Brain pericyte (primary cell): ENCODE measurements at places on chromosomes 1 and 21.
A peak's percentile ranks its signal among the peaks of the same experiment; 100 is the strongest.

- DNase-seq, result no peak
Measured at GRCh38 chr1:84726593-84727499, 36.6 kb upstream of the SSX2IP start.

DNA sequence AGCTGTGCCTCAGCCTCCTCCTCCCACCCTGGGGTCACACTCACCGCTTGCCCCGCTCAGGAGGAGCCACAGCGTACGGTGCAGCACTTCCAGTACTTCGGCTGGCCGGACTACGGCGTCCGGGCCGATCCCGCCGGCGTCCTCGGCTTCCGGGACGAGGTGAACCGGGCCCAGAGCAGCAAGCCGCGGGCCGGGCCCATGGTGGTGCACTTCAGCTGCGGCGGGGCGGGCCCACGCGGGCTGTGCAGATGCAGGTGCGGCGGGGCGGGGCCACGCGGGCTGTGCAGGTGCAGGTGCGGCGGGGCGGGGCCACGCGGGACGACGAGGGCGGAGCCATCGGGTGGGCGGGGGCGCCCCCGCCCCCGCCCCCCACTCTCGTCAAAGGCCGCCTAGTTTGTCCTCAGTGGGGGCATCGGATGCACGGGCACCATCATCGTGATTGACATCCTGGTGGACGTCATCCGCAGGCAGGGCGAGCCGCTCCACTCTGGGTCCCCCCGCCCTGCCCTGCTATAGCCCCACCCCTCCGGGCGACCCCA, 5.5 kb downstream of the RNF223 start:
- DNase-seq, result no peak

- no peak for DNase-seq
Measured at GRCh38 chr1:204992201-204992997, 50.6 kb upstream of the CNTN2 start.

GRCh38 chr1:2429780-2430591, 17.6 kb upstream of the PEX10 start:
- DNase-seq, result no peak

- no peak for DNase-seq
Measured at GRCh38 chr1:234950598-234950997, 178.0 kb downstream of the TOMM20 start.

DNA sequence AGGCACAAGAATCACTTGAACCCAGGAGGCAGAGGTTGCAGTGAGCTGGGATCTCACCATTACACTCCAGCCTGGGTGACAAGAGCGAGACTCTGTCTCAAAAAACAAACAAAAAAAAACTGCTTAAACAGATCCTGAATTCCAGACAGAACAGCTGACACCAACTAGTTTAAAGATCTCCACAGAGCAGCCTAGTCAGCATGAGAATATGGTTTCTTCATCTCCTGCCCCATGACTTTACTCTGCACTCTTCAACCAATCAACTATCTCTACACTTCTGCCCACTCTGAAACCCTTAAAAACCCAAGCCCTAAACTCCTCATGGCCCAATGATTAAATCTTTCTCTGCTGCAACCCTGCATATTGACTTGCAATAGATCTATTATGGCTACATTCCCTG, 7.5 kb upstream of the PRRC2C start:
- no peak for DNase-seq

DNA sequence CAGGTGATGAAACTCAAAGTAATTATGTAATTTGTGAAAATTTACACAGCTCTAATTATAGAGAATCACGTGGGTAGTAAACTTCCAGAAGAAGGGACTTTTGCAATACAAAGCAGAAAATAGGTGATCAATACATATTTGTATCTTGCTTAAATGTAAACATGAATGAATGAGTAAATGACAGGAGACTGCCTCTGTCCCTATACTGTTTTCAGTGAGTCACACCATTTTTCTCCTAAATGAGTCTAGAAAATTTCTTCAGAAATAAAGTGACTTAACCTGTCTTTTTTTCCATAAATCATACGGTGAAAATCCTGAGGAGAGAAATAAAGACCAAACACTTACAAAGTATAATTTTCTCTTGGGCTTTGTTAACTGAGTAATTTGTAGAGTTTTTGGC, 11.9 kb downstream of the RAP1A start:
- DNase-seq, result no peak

DNA sequence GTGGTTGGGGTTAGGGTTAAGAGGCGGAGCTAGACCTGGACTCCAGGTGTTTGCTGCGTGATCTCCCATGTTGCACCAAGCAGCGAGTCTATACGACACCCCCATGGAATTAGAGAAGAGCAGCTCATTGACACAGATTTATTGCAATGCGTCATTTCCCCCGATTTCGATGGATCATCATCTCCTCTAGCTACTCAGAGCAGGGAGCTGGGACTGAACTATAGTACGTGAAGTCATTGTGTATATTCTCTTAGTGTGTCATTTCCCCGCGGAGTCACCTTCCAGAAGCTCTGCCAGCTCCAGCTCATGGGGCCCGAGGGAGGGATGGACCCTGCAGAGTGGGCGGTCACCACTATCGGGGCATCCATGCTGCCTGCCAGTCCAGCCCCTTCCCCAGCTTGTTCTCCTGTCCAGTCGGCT, 7.5 kb upstream of the C2CD2 start:
- no peak for DNase-seq

DNA sequence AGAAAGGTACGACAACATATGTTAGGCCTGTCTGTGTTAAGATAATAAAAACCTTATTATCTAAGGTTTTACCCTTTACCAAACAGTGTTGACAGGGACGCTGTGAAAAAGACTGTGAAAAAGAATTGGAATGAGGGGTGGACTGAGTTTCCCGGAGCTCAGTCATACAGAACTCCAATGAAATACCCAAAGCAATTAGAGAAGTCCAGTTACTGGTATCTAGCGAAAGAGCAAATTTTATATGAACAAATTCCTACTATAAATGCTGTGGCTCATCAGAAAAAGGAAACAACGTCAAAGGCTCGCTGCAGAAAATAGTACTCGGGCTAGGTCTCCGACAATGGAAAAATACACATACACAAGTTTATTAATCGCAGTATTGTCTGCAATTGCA, 708 bp upstream of the RBBP5 start:
- no peak for DNase-seq

- no peak for DNase-seq
Measured at GRCh38 chr1:48500541-48501450, 28.8 kb upstream of the SPATA6 start.

DNA sequence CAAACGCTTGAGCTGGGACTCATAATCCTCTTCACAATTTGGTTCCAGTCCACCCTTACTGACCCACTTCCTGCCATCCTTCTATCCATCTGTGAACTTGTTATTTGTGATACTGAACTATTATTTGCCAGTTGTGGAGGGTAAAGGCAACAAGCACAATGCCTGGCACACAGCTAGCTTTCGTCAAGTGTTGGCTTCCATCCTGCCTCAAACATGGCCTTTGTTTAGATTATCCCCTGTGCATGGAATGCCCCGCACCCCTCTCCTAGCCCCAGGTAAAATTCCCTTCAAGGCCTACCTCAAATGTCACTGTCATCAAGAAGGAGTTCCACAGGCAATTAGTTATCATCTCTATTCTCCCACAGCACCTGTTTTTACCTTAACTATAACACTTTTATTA, 11.4 kb upstream of the CDCA8 start:
- DNase-seq, result no peak

DNA sequence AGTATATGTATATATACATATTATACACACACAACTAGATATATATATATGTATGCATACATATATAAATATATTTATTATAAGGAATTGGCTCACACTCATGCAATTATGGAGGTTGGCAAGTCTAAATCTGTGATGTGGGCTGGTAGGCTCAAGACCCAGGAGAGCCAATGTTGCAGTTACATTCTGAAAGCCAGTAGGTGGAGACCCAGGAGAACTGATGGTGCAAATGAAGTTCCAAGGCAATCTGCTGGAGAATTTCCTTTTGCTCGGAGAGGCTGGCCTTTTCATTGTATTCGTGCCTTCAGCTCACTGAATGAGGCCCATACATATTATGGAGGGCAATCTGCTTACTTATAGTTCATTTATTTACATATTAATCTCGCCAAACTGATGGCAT, 9.4 kb downstream of the IVL start:
- DNase-seq, result no peak

GRCh38 chr1:245317217-245317616, 162.4 kb downstream of the KIF26B start:
- DNase-seq, result no peak

GRCh38 chr1:160624464-160624863, 22.4 kb downstream of the SLAMF1 start:
- no peak for DNase-seq

- no peak for DNase-seq
Measured at GRCh38 chr1:70090141-70090540, 115.2 kb downstream of the LRRC40 start.

GRCh38 chr1:224503161-224504118, 68.8 kb upstream of the WDR26 start:
- DNase-seq, result peak; percentile 83

DNA sequence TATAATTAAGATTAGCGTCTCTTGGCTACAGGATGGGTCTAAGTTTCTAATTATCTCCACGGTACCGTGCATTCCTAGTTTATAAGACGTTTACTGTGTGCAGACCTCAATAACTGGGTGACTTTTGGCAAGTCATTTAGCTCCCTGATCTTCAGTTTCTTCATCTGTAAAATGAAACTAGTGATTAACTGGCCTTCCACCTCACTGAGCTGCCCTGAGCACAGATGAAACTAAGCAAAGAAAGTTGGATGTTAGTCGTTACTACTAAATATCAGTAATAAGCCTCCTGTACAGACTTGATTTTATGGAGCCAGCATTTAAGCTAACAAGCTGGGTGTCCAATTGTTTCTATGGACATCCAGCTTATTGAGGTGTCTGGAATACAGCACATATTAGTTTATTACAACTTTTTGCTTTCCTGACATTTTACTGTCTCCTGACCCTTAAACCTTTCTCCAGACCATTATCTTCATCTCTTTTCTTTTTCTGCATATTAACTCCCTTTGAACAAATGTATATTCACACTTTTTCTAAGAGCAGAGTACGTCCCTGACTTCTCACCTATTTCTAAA, 1.1 kb downstream of the CR2 start:
- no peak for DNase-seq

DNA sequence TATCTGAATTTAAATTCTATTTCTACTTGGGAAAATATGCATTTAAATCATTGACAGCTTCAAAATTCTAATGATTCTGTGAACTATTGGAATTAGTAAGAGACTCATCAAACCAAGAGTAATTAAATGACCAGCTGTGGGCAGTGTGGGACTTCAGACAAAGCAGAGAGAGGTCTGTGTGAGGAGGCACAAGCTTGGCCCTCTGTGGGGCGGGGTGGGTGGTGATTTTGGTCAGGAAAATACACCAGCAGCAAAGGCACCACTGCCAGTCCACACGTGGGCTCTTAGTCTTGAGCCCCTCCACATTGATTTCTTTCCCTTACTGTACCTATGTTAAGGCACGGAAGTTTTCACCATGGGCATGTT, 39.2 kb upstream of the RAB4A start:
- DNase-seq, result no peak

- DNase-seq, result no peak
Measured at GRCh38 chr1:190022709-190023108, 455.0 kb downstream of the BRINP3 start.

- DNase-seq, result peak; percentile 48
Measured at GRCh38 chr1:180131510-180131909, 23.2 kb upstream of the QSOX1 start.

DNA sequence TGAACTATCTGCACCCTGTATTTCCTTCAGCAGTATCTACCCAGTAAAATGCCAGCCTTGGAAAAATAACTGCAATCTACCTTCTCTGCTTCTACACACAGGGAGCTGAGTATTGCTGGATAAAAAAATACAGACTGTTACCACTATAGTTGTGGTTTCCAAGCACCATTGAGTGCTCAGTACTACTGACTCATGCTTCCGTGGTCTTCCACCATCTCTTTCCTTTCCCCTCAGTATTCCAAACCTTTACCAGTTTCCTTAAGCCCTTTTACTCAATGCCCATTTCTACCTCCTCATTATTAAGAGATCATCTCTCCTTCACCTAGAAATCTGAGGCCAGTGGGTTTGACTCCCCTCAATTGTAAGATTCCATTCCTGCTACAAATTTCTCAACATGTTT, 23.8 kb downstream of the GLMN start:
- DNase-seq, result no peak

DNA sequence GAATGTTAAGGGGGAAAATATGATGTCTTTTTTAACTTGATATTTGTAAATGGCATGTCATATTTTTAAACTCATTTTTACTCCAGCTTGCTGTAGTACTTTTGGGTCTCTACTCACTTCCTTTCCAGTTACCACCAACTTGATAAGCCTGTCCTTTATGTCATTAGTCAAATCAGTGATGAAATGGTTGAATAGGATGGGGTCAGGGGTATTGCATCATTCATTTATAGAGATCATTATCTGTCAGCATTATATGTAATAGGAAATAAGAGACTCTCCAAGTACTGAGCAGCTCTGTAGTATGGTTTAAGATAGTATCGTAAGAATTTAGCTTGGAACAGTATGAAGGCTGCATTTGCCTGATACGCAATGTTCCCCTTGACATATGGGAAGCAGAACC, 227.3 kb downstream of the BRINP3 start:
- no peak for DNase-seq

DNA sequence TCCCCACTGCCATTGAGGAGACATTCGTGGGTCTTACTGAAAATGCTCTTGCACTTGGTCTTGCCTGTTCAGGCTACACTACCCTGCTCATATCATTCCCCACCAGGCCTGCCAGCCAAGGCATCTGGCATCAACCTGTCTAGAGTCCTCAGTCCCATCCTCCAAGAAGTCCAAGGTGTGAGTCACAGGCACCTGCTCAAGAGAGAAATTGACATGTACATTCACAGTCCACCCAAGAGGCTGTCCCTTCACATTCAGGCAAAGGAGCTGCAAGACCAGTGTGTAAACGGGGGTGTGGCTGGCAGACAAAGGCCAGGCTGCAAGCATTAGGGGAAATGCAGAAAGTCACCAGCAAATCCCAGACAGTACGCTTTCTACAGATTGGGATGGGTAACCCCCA, 13.1 kb upstream of the PLA2G2C start:
- DNase-seq, result no peak

- DNase-seq, result no peak
Measured at GRCh38 chr1:197845886-197846285, 56.5 kb upstream of the C1orf53 start.

DNA sequence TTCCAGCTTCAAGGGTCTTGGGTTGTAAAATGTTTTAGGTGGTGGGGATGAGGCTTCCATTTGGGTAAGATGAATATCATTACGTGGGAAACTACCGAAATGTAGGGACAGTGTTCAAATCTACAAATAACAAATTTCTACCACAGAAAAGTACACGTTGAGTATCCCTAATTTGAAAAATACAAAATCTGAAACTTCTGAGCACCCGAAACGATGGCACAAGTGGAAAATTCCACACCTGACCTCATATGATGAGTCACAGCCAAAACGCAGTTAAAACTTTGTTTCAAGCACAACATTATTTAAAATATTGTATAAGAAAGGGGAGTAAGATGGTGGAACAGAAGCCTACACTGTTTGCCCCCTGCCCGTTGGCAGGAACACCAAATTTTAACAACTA, 8.8 kb upstream of the HENMT1 start:
- DNase-seq, result no peak
